GM04503 (cell line): ENCODE measurements at places on chromosomes 6 and 20.

DNA sequence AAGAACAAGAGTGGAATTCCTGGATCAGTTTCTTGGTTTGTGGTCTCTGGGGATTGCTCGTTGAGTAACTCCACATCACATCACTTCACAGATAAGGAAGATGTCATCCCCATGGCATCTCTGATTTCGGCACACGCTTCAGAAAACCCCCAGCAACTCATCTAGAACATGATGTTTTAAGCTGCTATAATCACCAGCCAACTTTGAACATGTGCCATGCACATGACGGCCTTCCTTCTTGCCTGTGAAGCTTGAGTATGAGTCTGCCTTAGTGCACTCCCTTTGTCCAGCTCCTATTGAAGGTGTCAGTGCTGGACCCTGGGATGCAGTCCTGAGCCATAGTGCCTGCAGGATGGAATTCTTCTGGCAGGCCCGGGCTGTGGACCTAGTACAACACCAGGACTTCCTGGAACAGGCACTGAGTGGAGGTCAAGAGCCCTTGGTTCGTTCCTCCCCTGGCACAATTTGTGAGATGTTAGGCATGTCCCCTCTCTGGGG is 231.5 kb upstream of the SUPT3H start:
- peak; percentile 59 for DNase-seq

DNA sequence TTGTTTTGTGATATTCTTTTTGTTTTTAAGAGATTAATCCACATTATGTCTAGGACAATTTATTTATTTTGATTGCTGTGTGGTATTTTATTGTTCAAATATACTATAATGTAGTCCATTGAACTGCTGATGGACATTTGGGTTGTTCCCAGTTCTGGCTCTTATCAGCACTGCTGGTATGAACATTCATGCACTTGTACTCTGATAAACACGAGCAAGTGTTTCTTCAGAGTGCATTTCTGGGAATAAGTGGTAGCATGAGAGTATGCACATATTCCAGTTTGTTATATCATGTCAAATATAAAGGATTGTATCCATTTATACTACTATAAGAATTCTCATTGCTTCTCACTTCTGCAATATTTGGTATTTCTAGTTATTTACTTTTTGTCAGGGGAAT is 7.1 kb downstream of the CALHM6 start:
- no peak for DNase-seq

DNA sequence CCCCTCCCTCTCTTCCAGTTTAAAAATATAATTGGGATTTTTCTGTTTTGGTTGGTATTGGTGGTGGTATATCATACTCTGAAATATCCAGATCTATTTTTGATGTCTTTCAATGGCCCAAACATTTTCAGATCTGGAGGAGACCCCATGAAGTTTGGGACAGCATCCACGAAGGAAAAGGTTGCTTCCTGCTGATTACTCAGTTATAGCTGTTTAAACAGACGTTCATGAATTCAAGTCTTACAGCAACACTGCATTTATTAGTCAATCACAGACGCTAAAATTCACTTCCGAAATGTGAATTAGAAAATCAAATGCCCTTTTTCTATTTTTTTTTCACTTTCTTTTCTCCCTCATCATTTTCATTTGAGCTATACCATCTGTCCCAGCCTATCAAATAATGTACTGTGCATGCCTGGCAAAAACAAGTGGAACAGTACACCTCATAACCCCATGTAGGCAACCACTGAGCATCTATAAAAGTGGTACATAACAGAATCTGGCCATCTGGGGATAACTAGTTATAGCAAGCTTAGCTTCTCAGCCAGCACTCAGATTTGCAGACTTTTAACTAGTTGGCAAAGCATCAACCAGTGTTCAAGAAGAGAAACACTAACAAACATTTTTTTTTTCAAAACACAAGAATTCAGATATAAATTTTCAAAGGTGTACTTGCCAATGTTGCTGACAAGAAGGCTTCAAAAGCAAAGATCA is 124.5 kb downstream of the HIVEP2 start:
- no peak for DNase-seq

DNA sequence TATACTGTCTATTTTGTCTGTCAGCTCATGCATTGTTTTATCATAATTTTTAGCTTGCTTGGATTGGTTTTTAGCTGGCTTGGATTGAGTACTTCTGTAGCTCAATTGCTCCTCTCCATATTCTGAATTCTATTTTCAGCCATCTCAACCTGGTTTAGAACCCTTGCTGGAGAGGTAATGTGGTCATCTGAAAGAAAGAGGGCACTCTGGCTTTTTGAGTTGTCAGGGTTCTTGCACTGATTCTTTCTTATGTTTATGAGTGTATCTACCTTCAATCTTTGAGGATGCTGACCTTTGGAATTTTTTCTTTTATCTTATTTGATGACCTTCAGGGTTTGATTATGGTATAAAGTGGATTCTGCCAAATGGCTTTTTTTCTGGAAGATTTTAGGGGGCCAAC is 632.7 kb upstream of the ID4 start:
- DNase-seq: no peak

DNA sequence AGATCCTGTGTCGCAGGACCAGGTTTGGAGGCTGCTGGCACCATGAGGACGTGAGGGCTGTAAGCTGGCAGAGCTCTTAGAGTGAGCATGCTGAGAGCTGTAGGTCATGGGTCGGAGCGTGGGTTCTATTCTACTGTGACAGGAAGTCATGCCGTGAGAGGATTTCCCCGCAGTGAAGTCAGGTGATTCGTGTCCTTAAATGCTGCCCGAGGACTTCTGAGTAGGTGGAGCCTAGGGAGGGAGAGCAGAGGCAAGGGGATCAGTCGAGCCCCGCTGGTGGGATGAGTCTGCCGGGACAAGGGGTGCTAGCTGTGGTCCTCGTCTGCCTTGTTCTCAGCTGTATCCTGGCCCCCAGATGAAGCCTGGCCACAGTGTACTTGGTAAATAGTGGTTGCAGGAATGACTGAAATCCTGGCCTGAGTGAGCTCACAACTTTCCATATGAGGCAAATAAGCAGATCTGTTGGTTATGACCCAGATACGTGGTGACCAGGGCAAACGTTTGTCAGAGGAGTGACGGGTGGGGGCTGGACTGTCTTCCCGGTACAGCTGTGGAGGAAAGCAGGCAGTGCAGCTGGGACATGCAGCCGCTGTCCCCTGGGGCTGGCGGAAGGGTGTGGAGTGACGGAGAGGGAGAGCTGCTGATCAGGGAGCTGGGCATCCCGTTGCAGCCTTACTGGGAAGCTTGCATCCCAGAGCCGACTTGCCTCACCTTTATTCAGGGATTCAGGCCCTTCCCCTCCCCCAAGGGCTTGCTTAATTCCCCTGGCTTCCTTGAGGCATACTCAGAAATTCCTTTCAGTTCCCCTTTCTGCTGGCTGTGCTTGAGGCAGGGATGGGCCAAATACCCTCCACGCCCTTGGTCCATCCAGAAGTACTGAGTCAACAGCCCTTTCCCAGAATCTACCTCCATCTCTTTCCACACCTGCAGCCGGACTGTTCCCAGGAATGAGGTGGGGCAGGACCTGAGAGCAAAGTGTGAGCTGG is 250.9 kb upstream of the RREB1 start:
- no peak for DNase-seq

DNA sequence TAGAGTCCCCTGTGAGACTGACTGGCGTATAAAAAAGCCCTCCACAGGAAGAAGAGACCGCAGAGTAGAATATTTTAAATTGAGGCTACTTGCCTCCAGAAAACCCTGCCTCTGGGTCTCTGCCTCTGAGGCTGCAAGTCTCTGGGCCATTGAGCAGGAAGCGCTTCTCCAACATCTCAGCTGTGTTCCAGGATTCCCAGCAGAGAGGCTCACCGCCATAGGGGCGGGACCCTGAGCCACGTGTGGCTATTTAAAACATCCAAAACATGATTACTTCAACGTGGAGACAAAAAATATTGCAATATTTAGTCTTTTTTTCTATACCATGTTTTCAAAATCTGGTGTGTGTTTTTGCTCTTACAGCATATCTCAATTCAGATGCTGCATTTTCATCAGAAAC is 59.4 kb downstream of the GNAS-AS1 start:
- no peak for DNase-seq

- DNase-seq: peak; percentile 31
Observed at GRCh38 chr20:1900321-1900801, 5.2 kb downstream of the SIRPA start.

- DNase-seq: no peak
Observed at GRCh38 chr6:13935190-13935880, 10.6 kb downstream of the RNF182 start.

GRCh38 chr20:11003341-11003740 is 329.5 kb upstream of the JAG1 start:
- DNase-seq: no peak

DNA sequence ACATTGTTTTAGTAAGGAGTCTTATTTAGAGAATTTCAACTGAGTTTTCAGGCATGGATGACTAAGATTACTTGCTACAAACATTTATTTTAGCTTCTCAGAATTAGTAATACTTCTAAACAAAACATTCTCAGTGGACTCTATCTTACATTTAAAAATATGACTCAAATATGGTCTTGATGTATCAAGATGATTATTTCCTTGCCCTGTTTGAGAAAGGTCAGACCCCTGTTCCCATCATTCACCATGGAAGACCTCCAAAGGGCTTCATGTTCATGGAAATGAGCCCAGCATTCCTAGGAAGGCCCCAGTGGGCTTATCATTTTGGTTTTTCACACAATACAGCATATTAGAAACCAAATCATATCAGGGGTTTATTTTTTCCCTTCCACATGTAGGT is 24.6 kb upstream of the TRPC4AP start:
- no peak for DNase-seq

DNA sequence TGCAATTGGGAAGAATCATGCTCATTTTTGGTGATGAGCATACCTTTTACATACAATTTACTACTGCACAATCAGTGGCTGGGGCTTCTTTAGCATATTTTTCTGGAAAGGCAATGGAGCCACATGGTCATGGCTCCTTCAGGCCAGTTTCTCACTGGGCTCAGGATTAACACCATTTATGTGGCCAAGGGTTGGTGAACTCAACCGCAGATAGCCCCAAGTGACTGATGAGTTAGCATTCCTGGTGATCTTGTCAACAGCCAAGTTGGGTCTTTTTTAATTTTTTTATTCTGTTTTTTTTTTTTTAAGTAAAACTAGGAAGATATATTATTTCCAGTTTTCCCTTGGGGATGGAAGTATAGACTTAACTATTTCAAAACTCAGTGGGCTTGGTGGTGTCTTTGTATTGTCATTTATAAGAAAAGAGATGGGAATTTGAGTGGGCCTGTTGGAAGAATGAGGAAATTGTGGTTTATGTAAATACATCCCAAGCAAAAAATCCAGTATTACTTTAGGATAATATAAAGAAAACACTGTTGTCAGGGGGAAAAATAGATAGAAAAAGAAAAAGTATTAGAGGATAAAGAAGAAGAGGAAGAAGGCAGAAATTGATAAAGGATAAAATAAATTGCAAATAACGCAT is 397.4 kb downstream of the MAFB start:
- DNase-seq: no peak

DNA sequence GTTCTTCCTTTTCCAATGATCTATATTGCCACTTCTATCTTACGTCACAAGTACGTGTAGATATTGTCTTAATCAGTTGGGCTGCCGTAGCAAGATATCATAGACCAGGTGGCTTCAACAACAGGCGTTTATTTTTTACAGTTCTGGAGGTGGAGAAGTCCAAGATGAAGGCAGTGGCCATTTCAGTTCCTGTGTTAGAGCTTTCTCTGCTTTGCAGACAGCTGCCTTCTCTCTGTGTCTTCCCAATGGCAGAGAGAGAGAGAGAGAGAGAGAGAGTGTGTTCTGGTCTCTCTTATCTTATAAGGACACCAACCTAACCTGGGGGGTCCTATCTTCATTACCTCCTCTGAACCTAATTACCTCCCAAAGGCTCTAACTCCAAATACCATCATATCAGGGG is 8.3 kb downstream of the HSF2 start:
- no peak for DNase-seq

- no peak for DNase-seq
Observed at GRCh38 chr6:44009425-44010321, 117.6 kb downstream of the MRPL14 start.
